Globus pallidus (tissue), 1 donor: ENCODE measurements at places on chromosomes 12 and 14.

- DNase-seq, result no peak
These were observed 5.0 kb downstream of the MYO1A start for GRCh38 chr12:57044889-57045288.

DNA sequence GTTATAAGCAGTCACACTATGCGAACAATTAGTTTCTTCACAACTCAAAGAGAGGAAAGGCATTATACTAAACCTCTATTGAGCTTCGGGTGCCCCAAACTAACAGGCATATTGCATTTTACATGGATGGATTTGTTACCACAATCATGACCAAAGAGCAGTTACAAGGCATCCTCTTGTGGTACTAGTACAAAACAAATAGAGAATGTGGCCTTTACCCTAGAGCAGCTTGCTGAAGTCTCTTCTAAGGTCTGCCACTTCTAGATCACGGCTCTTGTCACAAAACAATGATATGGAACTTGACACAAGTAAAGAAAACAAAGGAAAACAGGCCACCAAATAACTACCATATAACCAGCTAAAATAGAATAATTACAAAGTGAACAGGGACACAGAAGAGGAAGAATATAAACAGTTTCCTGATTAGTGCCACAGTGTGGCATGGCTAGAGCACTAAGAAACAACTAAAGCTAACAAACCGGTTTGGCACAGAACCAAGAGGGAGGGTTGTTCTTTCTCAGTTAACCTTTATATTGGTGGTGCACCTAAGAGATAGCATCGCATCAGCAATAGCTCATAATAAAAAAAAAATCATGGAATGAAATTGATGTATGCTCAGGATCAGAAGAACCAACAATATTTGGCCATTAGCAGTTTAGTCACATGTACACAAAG is 209.7 kb upstream of the ATP2B1 start:
- no peak for DNase-seq

DNA sequence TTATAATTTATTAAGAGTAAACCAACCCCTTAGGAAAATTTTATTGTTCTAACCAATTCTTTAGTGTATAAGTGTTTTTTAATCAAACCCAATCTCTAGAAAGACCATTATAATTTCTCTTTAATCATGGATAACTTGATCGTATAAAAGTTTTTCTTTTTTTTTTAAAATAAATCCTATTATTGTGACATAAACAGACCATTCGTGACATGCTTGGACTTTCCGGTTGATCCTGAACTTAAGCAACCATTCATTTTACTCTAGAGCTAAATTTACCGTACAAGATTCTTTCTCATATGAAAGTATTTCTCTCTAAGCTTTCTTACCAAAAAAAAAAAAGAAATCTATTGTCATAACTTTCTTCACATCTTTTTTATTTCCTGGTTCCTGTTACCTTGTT is 32.6 kb upstream of the SLC38A4 start:
- DNase-seq, result no peak

DNA sequence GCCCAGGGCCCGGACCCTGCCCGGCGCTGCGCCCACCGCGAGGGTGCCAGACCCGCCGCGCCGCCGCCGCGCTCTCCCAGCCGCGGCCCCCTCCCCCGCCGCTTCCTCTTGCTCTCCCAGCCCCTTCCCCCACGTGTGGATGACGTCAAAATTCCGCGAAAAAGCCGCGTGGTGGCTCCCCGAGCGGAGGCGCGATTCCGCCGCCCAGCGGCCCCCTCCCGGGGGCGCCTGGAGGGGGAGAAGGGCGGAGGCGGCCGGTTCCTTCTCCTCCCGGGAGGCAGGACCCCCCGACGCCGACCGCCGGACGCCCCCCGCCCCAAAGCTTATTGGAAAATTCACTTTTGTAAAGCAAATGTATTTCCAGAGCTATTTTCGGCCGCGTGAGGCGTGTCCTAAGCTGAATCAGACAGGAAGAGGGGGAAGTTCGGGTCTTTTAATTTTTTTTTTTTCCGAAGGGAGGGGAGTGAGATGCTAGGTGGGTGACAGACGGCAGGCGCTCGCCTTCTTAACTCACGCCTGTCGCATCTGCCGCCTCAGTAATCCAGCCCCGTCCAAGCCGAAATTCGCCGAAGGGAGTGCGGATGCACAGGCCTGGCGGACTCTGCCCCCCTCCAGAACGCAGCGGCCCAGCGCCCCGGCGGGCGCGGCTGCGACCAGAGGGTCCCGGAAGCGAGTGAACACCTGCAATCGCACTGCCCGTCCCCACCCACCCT is 4.1 kb upstream of the CCND2 start:
- DNase-seq, result peak; percentile 63

DNA sequence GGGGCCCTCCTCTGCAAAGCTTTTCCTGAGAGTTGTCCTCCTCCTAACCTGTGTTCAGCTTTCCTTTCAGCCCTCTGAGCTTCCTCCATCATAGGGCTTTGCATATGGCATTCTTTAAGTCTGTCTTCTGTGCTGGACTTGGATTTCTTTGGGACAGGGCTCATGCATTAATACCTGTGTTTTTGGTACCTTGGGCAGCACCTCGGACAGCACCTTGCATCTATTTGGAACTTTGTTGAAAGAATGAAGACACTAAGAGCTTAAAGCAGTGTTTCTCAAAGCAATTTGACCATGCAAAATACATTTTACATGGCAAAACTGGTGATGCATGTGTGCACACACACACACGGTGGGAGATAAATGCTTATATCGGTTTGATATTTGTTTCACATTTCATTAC is 115.0 kb upstream of the SRRM4 start:
- no peak for DNase-seq

DNA sequence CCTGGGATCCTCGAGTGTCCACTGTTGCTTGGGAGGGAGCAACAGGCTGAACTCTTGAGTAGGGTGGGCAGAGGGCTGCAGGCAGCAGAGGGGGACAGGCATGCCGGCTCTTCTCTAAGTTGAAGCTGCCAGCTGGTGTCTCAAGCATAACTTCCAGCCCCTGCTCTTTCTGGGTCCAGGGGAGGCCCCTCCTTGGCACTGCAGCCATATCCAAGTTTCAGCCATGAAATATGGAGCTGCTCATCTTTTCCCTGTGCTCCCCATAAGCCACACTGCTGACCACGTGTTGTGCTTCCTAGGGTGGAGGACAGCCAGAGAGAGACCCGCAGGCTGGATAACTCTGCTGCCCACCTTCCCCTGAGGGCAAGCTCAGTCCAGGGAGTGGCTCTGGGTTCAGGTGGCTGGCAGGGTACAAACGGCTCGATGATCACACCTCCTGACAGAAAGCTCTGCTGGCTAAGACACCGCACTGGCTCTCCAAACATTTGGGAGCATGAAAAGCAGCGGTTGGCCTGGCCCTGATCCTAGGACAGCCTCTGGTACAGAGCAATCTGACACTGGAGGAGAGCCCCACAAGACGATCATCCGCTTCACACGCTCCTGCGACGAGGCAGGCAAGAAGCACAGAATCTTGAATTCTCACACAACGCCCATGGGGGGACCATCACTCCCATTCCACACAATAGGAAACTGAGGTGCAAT is 79.6 kb downstream of the PITPNM2 start:
- DNase-seq, result no peak

- DNase-seq, result no peak
These were observed 824 bp upstream of the TARBP2 start for GRCh38 chr12:53500142-53500775.

GRCh38 chr12:98127336-98127679 is 388.1 kb upstream of the TMPO start:
- DNase-seq, result no peak

DNA sequence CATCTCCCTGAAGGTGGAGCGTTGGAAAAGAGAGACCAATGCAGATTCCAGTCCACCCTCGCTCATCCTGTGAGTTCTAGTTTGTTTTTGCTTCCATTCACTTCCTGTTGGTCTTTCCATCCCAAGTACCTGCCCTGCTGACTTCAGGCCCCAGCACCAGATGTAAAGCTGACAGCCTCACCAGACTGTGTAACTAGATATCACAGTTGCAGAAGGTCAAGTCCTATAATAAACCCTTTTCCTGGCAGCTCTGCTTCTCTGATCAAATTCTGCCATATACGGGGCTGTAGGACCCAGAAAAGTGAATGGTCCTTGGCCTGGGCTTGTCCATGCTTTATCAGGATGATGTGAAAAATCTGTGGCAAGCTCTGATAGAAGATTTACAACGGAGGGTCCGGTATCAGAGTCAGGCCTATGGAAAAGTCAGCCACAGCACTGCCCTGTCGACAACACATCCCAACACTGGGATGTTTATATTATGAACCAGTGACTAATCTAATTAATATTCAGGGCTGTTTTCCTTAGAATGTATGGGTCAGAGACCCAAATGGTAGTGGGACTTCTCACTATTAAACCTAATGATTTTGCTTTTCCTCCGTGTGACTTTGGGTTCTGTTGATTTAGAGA is 42.1 kb downstream of the CCDC175 start:
- DNase-seq, result no peak

- no peak for DNase-seq
These were observed 276.2 kb upstream of the ATP2B1 start for GRCh38 chr12:89984846-89985245.

- no peak for DNase-seq
These were observed 248.7 kb upstream of the EGLN3 start for GRCh38 chr14:34199585-34199984.

DNA sequence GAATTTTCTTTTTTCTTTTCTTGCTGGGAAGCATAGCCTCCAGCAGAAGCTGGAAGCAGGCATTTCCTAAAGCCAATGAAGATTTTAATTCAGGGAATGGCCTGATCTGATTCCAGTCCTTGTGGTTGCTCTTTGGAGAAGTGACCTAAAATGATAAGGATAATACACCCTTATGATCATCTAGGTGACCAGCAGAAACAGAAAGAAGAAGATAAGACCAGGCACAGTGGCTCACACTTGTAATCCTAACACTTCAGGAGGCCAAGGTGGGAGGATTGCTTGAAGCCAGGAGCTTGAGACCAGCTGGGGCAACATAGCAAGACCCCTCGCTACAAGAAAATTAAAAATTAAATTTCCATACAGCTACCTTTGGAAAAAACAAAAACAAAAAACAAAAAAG is 51.2 kb downstream of the EEA1 start:
- DNase-seq, result no peak

GRCh38 chr14:53391156-53391555 is 238.0 kb upstream of the DDHD1 start:
- no peak for DNase-seq

GRCh38 chr14:72646861-72647528 is 246.9 kb downstream of the DPF3 start:
- no peak for DNase-seq

- DNase-seq, result no peak
These were observed 5.0 kb upstream of the CYP46A1 start for GRCh38 chr14:99679111-99679510.

DNA sequence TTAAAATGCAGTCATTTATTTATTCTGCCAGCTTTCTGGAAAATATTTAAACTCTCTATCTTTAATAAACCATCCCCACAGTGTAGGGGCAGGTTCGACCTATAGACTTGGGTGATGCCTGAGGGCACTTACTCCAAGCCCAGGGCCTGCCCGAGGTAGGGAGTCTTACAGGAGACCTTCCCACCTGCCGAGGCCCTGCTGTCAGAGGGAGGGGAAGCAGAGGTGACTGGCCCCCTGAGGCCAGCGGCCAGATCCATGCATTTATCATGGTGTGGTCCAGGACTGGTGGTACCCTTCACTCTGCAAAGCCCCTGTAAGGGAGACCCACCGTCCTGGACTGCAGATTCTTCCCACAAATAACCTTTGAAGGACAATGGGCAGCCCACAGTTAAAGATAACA is 7.6 kb downstream of the EML1 start:
- no peak for DNase-seq

DNA sequence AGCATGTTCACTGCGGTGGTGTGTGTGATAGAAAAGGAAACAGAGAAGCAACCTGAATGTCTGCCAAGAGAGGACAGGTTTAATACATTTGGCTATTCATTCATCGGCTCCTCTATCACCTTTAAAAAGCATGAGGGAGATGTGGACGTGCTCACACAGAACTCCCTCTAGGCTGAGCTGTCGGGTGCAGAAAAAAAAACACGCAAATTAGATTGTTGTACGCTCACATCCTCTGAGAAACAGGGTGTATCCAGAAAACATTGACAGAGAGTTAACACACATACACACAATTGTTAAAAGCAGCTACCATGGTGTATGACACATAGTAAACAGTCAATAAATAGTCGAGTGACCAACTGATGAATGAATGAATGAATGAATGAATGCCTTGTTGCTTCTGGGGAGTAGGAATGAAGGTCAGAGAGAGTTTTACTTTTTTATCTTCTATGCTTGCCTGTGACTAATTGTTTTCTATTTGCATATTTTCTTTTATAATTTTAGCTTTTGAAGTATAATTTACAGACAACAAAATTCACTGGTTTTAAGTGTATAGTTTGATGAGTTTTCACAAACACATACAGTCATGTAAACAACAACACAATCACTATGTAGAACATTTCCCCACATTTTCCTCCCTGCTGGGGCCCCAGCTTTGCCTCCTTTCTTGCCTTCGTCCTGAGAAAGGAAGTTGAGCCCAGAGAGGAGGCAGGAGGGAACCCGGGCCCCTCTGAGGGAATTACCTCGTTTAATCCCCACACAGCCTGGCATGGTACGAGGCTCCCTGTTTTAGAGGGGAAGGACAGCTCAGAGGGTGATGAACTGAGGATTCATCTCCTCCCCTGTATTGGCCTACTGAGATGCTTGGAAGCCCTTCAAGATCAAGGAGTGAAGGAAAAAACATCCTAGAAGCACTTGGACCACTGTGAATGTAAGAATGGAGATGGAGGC is 19.7 kb upstream of the FAM222A start:
- no peak for DNase-seq

DNA sequence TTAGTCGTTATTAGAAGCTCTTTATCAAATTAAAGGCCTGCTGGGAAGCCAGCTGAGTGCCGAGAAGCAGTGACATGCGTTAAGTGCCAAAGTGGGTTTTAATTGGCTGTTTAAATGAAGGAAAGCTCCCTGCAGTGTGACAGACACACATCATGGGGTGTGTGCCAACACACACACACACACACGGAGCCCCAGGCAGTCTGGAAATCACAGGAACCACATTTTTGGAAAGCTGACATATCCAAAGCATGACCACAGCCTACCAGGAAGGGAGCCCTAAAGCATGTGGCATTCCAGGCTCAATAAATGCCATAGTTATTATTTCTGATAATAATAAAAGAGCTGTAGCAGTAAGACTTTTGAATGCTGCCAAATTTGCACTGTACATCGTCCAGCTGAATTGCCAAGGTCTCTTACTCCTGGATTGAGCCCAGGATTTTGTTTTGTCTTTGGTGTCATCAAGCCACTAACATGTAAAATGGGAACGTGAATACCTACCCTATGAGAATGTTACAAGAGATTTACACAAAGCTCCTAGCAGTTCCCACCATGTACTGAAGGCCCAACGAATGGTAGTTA is 135.1 kb downstream of the TMEM30B start:
- DNase-seq, result no peak

DNA sequence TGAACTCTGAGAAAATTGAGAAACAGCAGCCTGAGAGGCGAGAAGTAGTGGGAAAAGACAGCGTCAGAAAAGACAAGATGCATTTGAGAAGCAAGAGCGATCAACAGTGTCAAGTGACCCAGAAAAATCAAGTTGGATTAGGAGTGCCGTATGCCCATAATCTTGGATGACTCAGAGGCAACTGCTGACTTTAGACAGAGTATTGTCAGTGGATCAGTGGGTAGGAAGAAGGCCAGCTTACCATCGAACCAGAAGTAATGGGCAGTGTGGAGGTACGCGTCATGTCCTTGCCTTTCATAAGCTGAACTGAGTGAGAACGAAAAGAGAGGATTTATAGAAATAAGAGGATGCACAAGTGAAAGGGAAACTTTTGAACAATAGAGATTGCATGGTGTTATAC is 151.0 kb upstream of the NAV3 start:
- no peak for DNase-seq
